Heart left ventricle (tissue), 16 donors: ENCODE measurements at places on chromosomes 6 and 20.
A peak's percentile ranks its signal among the peaks of the same experiment; 100 is the strongest.

DNA sequence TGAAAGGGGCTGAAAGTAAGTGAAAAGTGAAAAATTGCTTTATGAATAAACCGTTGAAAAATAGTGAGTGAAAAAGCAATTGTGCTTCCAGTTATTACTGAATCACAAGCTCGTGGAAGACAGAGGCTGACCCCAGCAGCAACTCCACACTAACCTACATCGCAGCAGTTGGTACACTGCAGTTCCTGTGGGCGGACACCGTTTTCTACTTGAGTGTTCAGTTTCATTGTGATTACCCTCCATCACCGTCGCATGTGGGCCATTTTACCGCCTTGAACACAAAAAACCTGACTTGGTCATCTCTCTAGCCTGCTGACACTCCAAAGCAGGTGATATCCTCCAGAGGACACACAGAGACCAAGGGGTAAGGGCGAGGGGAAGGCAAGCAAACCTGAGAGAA is 28.4 kb downstream of the PRDM1 start:
- DNase-seq, result no peak
- no peak overlapping the region for H3K27ac ChIP-seq
- no peak overlapping the region for H3K4me3 ChIP-seq
- H3K4me1 ChIP-seq, result no peaks in the 10 kb centered on the region

GRCh38 chr6:142316791-142317368 is 15.1 kb downstream of the ADGRG6 start:
- H3K27me3 ChIP-seq, result no peaks in the 10 kb centered on the region
- DNase-seq, result no peak
- no peaks in the 10 kb centered on the region for H3K4me1 ChIP-seq
- no peak overlapping the region for H3K27ac ChIP-seq
- no peak overlapping the region for H3K4me3 ChIP-seq

- H3K36me3 ChIP-seq, result no peaks in the 10 kb centered on the region
- H3K4me1 ChIP-seq, result no peaks in the 10 kb centered on the region
- no peak overlapping the region for H3K27ac ChIP-seq
- no peak overlapping the region for H3K4me3 ChIP-seq
- no peak for DNase-seq
Observed at GRCh38 chr6:68691120-68691519, 56.0 kb downstream of the ADGRB3 start.

DNA sequence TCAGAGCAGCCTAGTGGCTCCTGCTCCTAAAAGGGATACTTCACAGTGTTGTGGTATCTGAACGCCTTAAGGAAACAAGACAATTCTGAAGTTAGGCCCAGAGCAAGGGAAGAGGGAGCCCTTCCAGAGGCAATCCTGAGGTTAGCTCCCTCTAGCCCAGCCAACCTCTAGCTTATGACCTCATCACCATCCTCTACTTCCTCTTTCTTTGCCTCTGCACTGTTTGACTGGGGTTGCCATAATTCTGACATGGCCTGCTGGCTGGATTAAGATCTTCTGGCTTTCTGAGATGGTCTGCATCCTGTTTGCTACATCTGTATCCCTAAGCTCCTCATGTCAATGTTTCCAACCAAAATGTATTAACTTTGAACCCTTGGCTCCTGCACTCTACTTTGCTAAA is 23.3 kb upstream of the BMP2 start:
- H3K27me3 ChIP-seq, result no peaks in the 10 kb centered on the region
- DNase-seq, result no peak
- H3K4me3 ChIP-seq, result no peak overlapping the region
- H3K36me3 ChIP-seq, result no peaks in the 10 kb centered on the region
- no peak overlapping the region for H3K27ac ChIP-seq

DNA sequence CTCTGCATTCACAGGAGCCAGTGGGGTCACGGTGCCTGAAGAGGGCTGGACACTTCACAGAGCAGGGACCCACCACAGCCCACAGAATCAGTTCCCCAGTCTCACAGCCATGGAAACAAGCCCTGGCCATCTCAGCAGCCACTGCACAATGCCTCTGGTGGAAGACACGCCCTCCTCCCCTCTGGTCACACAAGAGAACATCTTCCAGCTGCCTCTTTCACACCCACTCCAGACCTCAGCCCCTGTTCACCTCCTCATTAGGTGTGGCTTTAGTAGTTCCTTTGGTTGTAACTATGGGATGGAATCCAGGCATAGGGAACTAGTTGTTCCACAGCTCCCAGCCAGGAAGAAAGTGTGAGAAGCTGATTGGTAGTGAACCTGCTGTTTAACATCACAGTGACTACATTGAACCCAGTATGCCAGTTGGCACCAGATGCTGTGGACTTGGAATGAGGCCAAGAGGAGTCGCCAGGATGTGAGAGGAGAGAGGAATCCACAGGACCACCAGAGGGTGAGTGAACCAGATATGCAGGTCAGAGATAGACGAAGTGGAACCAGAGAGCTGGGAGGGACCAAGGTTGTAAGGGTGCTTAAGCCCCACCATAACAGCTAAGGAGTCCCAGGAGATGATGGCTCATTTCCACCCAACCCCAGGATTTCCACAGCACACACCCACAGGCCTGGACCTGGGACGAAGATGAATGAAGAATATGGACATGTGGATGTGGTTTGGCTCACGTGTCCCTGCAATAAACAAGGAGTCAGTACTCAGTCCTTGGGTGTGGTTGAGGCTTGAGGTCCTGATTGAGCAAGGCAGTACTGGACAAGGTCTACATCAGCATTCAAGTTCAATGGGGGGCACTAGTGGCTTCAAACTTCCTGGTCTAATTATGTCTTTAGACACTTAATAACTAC is 8.8 kb upstream of the BTN3A3 start:
- no peaks in the 10 kb centered on the region for H3K27me3 ChIP-seq
- no peaks in the 10 kb centered on the region for H3K36me3 ChIP-seq
- peaks cover 8% of the 10 kb centered on the region for H3K4me1 ChIP-seq
- no peak overlapping the region for H3K27ac ChIP-seq

- DNase-seq, result peak; percentile 90
- peaks cover 67% of the 10 kb centered on the region for H3K4me1 ChIP-seq
- peaks cover 2% of the 10 kb centered on the region for H3K36me3 ChIP-seq
- peak overlapping the region; percentile 74 for H3K4me3 ChIP-seq
Observed at GRCh38 chr20:34709044-34709830, 5.1 kb downstream of the TP53INP2 start.

GRCh38 chr6:107743311-107743710 is 80.8 kb downstream of the SCML4 start:
- H3K27me3 ChIP-seq, result no peaks in the 10 kb centered on the region
- no peak for DNase-seq
- H3K27ac ChIP-seq, result no peak overlapping the region
- no peaks in the 10 kb centered on the region for H3K4me1 ChIP-seq

- H3K4me1 ChIP-seq, result no peaks in the 10 kb centered on the region
- no peaks in the 10 kb centered on the region for H3K36me3 ChIP-seq
- H3K4me3 ChIP-seq, result no peak overlapping the region
- H3K27ac ChIP-seq, result no peak overlapping the region
- DNase-seq, result no peak
Observed at GRCh38 chr6:158321960-158322359, 9.7 kb downstream of the TULP4 start.

DNA sequence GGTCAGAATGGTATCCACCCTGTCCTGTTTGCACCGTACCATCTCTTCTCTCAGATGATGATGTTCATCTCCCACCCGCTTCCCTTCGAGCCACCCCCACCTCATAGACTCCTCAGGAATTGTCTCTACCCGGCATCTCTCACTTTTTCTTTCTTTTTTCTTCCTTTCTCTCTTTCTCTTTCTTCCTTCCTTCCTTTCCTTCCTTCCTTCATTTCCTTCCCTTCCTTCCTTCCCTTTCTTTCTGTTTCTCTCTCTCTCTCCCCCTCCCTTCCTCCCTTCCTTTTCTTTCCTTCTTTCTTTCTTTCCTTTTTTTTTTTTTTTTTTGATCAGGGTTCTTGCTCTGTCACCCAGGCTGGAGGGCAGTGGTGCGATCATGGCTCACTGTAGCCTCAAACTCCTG is 27.7 kb upstream of the PNPLA1 start:
- H3K27me3 ChIP-seq, result no peaks in the 10 kb centered on the region
- no peak for DNase-seq
- no peak overlapping the region for H3K27ac ChIP-seq
- peaks cover 6% of the 10 kb centered on the region for H3K4me1 ChIP-seq

DNA sequence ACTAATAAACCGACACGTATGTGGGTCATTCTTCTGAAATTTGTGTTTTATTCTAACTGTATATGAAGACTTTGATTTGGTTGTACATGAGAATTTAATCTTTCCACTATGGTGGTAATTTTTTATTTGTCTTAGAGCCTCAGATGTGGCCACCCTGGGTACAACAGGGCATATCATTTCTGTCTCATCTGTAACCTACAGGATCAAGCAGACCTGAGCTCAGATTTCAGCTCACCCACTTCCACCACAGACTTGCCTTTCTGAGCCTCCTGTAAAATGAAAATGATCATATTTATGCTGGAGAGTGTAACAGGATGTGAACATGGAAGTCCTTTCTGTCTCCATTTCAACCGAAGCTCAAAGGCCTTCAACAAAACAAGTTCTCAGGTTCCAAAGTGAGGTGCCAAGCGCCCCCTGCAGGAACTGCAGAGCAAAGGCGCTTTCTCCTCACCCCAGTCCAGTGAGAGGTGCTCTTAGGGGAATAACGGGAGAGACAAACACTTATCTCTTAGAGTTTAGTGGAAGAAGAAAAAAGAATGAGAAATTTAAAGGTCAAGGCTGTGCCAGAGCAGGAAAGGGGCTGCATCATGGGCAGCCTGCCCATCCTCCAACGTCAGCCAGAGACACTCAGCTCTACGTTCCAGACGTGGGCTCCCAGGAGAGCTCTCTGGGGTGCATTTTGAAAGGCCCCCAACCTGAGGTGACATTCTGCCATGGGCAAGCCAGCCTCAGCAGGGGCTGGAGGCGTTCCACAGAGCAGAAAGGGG is 23.0 kb upstream of the CD24 start:
- no peak for DNase-seq
- no peaks in the 10 kb centered on the region for H3K4me1 ChIP-seq
- H3K36me3 ChIP-seq, result no peaks in the 10 kb centered on the region
- no peaks in the 10 kb centered on the region for H3K27me3 ChIP-seq
- no peak overlapping the region for H3K4me3 ChIP-seq

- no peaks in the 10 kb centered on the region for H3K36me3 ChIP-seq
- H3K27ac ChIP-seq, result no peak overlapping the region
- no peak for DNase-seq
- no peaks in the 10 kb centered on the region for H3K27me3 ChIP-seq
Observed at GRCh38 chr6:93394471-93394870, 24.9 kb downstream of the EPHA7 start.

GRCh38 chr20:10520528-10520927 is 85.4 kb downstream of the SLX4IP start:
- no peak for DNase-seq
- no peak overlapping the region for H3K27ac ChIP-seq
- no peak overlapping the region for H3K4me3 ChIP-seq
- no peaks in the 10 kb centered on the region for H3K27me3 ChIP-seq

GRCh38 chr6:158086504-158087223 is 81.4 kb downstream of the SERAC1 start:
- no peaks in the 10 kb centered on the region for H3K4me1 ChIP-seq
- H3K27me3 ChIP-seq, result no peaks in the 10 kb centered on the region
- H3K27ac ChIP-seq, result no peak overlapping the region
- peaks cover 91% of the 10 kb centered on the region for H3K36me3 ChIP-seq
- DNase-seq, result no peak

- DNase-seq, result peak; percentile 59
- no peak overlapping the region for H3K4me3 ChIP-seq
- no peaks in the 10 kb centered on the region for H3K27me3 ChIP-seq
- H3K36me3 ChIP-seq, result no peaks in the 10 kb centered on the region
Observed at GRCh38 chr6:166366921-166367320, 15.8 kb downstream of the MPC1 start.

- no peaks in the 10 kb centered on the region for H3K4me1 ChIP-seq
- no peaks in the 10 kb centered on the region for H3K27me3 ChIP-seq
- H3K27ac ChIP-seq, result no peak overlapping the region
- no peak for DNase-seq
- H3K36me3 ChIP-seq, result no peaks in the 10 kb centered on the region
Observed at GRCh38 chr6:156191895-156192294, 585.3 kb upstream of the ARID1B start.

DNA sequence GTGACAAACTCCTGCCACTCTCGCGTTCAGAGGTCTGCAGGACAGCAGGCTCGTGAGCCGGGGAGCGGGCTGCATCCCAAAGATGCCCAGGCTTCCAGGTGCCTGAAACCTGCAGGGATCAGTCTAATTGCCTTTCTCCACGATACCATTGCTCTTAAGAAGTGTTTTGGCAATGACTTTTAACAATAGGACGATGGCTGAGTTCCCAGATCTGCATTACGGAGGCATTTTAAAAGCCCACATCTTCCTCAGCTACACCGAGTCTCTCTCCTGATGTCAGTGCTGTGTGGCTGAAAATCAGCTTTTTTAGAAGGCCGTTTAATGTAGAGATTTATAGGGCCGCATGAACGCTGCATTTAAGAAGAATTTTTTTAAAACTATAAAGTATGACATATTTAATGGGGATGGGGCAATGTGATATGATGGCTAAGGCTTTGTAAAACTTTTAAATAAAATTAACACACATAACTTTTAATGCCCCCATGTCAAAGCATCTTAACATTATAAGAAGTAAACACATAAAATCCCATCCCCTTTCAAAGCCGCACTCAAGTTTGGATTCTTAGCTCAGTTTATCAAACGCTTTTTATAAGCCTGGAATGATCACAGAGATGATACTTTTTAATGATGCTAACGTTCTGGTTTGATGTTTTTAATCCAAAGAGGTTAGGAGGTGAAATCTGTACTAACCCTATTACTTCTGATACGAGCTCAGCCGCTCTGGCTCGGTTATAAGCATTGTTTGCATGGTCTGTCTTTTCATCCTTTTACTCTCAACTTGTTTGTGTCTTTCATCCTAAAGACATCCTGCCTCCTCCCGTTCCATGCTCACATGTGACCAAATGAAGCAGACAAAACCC is 386.0 kb downstream of the SMOC2 start:
- no peaks in the 10 kb centered on the region for H3K27me3 ChIP-seq
- no peak overlapping the region for H3K4me3 ChIP-seq
- no peak overlapping the region for H3K27ac ChIP-seq
- no peak for DNase-seq
- H3K4me1 ChIP-seq, result no peaks in the 10 kb centered on the region

GRCh38 chr20:8671370-8671961 is 397.4 kb upstream of the PLCB4 start:
- H3K4me1 ChIP-seq, result peaks cover 28% of the 10 kb centered on the region
- H3K36me3 ChIP-seq, result no peaks in the 10 kb centered on the region
- no peak for DNase-seq
- no peak overlapping the region for H3K4me3 ChIP-seq
- H3K27ac ChIP-seq, result no peak overlapping the region
- H3K27me3 ChIP-seq, result no peaks in the 10 kb centered on the region

- no peaks in the 10 kb centered on the region for H3K36me3 ChIP-seq
- H3K27me3 ChIP-seq, result peaks cover 6% of the 10 kb centered on the region
- no peak overlapping the region for H3K27ac ChIP-seq
- H3K4me3 ChIP-seq, result no peak overlapping the region
Observed at GRCh38 chr6:73340048-73340447, 14.0 kb downstream of the DPPA5 start.

DNA sequence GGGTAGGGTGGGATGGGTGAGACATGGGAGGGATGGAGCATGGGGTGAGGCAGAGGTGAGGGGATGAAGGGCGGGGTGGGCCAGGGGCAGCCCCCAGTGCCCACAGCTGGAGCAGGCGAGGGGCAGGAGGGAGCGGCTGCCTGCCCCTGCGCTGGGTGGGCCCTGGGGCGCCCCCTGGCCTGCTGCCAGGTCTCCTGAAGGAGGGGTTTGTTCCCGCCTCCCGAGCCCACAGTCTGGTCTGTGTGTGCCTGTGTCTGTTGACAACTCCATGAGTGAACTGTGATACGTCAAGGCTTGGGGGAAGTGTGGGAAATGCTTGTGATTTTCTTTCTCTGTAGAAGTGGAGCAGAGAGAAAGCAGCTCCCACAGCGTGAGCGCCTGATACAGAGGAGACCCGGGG is 10.9 kb upstream of the MRGBP start:
- H3K27me3 ChIP-seq, result no peaks in the 10 kb centered on the region
- no peak for DNase-seq
- peaks cover 5% of the 10 kb centered on the region for H3K4me1 ChIP-seq
- no peaks in the 10 kb centered on the region for H3K36me3 ChIP-seq
- no peak overlapping the region for H3K27ac ChIP-seq
